ENCODE measurements at places on chromosomes 4 and X.

DNA sequence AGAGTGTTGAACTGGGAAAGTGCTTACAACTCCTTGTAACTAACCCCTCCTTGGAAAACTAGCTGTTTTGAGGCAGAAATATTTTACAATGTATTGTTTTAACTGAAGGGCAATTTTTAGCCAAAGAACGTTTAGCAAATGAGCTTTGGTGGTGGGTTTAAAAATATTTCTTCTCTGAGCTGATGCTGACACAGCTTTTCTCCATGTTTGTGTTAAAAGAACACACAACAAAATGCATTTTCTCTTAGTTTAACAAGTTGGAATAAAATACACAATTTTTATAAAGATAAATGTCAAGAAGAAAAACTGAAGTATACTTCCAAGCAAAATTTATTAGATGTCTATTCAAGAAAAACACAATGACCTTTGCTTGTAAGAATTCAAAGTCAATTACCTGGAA, 49.9 kb upstream of the PDLIM3 start:
- no peak for DNase-seq

- DNase-seq: no peak
These were observed 78.7 kb downstream of the FIP1L1 start for GRCh38 chr4:53456178-53456577.

DNA sequence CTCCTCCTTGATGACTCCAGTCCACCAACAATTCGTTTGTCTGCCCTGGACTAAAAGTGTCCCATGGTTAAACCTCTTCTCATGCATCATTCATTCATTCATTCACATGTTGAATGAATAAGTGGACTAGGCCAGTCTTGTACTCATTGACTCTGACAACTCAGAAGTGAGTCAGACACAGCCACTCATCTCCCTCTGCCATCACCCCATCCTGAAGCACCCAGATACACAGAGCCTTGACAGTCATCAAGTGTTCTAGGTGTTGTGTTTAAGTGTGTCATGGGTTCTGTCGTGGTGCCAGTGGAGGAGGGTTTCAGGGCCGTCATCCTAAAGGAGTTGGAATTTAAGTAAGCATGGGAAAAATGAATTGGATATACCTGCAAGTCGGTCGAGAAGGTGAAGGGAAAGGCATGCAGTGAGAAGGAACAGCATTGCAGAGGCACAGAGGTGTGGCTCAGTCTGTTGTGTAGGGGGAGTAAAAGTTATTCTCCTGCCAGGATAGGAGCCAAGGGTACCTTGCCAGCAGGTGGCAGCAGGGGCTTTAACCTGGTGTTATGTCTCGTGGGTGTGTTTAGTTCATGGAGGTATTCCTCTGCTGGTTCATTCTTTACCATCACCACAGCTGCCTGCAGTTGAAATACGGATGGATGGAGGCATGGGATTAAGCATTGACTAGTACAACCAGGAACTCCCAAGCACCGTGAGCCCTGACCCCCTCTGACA, 18.3 kb downstream of the MAGED2 start:
- DNase-seq: no peak

DNA sequence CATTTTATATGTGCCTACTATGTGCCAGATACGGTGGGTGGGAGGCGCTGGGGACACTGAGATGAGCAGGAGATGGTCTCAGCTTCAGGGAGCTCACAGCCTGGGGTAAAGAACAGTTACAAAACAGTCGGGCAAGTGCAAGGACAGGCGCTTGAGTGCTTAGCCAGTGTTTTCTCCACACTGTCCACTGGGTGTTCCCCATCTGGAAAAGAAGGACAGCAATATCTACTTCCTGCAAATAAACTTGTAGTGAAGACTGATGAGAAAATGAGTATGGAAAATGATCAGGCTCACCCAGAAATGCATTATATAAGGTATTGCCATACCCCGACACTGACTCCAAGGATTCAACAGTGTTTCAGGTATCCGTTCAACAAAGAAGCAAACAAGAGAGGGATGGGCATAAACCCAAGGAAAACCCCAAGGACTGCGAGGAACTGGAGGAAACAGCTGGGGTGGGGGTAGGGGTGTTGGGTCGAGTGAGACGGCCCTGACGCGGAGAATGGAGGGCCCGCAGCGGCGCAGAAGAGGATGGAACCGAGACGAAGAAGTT, 835 bp downstream of the TMEM185A start:
- DNase-seq: no peak

GRCh38 chr4:120922381-120923206, at the start of gene PRDM5:
Gene PRDM5, minus strand, starts transcription at chr4:120922726. Its CDS starts 118 bp downstream, at chr4:120922608.
- DNase-seq: no peak

DNA sequence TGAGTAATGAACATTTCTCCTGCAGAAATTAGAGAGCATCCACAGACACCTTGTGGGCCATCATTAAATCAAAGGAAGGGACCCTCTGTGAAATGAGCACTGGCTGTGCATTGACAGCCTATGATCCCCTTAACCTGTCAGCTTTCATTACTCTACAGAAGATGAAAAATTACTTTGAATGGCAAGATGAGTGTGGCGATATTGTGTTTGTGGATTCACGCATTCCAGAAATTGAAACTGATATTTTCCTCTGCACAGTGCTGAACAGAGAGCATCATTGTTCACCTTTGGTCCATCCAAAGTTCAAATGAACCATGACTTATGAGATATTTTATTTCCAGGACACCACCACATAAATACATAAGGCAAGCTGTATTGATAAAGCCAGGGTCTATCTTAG, 374.8 kb upstream of the ANXA10 start:
- DNase-seq: no peak

All from stimulated activated CD4-positive, alpha-beta T cell treated with anti-CD3 and anti-CD28 coated beads, Interleukin-1b, Interleukin-23, amount 100 ng/mL, for 1 hour (primary cell).